ENCODE measurements at places on chromosomes 6 and 20.
A peak's percentile ranks its signal among the peaks of the same experiment; 100 is the strongest.

DNA sequence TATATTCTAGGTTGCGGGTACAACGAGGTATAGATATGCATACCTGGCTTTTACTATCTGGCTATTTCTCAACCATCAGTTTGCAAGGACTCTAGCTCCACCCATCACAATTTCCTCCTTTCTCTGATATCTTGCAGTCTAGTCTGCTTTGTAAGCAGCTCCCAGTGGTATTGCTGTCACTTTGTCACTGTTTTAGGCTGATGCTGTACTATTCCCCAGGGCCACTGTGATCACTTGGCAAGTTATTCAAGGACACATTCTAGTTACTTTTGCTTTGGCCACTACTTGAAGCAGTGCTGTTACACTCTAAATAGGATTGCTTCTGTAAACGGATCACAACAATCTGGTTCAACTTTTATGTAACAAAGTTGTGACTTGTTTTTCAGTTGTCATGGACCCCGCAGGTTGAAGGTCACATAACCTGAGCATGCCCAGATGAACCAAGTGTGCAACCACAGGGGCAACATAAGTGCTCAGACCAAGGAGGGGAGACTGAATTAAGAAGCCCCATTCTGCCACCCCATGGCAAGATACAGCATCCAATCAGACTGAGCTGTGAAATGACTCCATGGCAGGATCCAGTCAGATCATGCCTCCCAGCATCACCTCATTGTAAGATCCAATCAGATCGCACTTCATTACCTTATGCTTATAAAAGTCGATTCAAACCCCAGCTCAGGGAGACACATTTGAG is 588.4 kb upstream of the CITED2 start:
- no peak for ATAC-seq

- ATAC-seq, result no peak
These were observed 781.7 kb upstream of the CITED2 start for GRCh38 chr6:140156131-140156530.

DNA sequence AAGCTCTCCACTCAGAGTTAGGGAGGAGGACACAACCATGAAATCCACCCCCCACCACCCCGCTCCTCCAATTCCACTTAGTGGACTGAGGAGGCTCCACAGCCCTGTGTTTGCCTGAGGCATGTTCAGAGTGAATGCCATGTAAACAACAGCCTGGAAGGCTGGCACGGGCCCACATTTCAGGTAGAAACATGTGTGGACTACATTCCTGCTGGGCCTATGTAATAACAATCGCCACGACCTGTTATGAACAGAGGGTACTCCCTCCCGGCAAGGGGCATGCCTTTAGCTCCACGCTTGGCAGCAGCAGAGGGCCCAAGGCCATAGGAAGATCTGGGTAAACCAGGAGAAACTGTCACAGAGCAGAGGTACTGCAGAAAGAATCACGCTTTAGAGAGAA is 65.5 kb downstream of the ISM1 start:
- ATAC-seq, result peak; percentile 91

DNA sequence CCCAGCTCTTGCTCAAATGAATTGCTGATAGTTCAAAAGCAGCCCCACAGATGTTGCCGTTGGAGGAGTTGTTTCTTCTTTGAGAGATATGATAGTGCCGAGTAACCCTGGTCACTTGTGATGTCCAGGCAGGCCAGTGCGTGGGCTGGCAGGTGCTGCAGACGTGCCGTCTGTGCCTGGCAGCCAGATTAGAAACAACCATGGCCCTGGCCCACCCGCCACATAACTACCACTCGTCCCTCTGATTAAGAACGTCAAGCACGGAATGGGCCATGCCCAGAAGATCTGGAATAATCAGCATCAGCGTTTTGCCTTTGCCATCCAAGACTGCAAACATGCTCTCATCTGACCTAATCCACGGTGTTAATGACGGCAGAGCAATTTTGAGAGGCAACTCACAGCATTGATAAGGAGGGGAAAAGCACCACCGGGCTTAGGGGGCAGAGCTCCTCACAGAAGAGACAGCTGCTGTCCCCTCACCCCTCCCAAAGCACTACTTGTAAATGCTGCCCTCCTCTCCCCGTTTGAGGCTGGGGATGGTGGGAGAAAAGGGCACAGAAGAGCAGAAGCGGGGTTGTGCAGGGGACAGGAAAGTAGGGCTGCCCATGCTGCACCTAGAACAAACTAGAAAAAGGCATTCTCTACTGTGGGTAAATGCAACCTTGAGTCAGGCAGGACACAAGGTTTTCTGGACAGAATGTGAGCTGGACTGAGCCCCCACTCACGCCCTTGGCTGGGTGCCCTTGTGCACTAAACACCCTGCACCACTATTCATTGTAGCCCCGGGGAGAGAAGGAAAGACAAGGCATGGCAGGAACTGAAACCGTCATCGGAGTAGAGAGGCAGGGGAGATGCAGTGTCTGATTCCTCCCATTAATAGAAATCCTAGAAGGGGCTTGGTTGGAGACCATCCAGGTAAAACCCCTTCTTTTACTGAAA is 5.3 kb upstream of the CPNE5 start:
- no peak for ATAC-seq

DNA sequence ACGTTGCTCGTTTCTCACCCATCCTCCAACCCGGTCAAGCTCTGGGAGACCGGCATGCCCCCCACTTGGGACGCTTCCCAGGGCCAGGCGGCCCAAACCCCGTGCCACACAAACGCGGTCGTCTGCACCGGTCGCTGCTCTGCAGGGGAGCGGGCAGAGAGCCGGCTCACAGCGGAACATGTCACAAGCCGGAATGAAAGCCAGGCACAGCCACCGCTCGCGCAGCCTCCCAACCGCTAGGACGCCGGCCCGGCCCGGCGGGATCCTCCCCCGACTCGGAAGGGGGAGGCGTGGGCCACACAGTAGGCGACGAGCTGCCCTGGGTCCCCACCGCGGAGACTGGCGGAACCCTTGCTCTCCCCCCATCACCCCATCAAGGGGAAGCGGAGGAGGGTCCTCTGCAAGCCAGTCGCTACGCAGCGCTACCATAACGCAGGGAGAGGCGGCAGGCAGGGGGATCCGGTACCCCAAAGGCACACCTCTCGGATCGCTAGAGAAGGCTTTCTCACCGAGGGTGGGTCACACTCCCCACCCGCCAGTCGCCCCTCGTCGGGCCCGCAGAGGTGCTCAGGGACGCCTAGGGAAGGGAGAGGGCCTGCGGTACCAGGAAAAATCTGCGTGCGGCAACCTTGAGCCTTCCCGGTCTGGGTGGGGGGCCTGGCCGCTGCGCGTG is 768.4 kb upstream of the DEFB115 start:
- ATAC-seq, result no peak

GRCh38 chr20:35134472-35134871 is 12.7 kb downstream of the EDEM2 start:
- no peak for ATAC-seq

Data from esophagus mucosa (tissue), 1 donor.